Activated gamma-delta T cell treated with Interleukin-2 at 50 U/mL for 16 hours (primary cell): ENCODE measurements at places on chromosomes 4 and X.

- DNase-seq, result no peak
Observed at GRCh38 chr4:7442574-7443162, 7.9 kb upstream of the PSAPL1 start.

DNA sequence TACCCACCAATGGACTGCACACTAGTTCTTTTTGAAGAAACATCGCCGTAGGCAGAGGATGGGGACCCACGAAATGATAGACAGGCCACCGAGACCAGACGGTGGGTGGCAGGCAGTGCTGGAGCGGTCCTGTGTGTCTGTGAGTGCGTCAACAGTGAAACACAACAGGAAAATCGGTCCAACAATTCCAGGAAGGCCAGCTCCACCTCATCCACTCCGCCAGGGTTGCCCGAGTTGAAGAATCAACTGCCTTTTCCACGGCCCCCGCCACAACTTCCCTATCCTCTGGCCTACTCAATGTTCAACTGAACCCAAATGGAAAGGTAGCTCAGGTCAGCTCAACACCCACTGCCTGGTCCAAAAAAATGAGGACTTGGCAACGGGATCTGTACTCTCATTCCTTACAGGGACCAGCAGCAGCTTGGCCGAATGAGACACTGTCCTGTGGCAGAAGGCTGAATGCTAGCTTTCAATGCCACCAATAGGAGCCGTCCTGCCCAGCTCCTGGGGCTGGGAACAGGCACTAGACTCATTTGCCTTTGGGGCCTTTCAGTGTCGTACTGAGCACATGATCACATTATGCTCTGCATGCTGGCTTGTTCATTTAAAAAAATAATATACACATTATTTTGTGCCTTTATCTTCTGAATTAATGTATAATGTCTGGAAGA is 43.5 kb downstream of the MID1 start:
- no peak for DNase-seq

DNA sequence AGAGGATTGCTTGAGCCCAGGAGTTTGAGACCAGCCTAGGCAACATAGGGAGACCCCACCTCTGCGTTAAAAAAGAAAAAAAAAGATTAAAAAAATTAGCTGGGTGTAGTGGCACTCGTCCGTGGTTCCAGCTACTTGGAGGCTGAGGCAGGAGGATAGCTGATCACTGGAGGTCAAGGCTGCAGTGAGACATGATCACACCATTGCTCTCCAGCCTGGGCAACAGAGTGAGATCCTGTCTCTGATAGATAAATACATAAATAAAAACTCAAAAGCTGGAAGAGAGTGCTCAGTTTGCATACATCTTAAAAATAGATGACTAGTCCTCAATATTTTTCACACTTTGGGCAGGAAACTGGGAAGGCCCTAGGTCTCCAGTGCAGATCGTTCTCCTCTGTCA is 54.1 kb downstream of the TMEM131L start:
- no peak for DNase-seq

DNA sequence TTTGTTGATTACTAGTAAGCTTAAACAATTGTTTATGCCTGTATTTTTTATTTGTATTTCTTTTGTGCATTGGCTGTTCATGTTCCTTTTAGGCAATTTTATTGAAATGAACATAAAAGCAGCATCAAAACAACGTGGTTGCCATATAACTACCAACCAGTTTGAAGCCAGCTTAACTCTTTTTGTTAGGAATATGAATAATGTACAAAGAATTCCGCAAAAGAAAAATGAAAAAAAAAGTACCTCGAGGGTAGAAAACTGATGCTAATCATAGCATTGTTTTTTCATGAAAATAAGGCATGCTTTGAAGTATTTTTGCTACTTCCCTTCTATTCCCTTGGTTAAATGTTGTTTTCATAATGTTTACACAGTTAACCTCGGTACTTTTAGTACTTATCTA is 1024.0 kb upstream of the SLIT2 start:
- no peak for DNase-seq
